Muscle of arm (tissue), 14 donors: ENCODE measurements at places on chromosomes 5 and 9.

DNA sequence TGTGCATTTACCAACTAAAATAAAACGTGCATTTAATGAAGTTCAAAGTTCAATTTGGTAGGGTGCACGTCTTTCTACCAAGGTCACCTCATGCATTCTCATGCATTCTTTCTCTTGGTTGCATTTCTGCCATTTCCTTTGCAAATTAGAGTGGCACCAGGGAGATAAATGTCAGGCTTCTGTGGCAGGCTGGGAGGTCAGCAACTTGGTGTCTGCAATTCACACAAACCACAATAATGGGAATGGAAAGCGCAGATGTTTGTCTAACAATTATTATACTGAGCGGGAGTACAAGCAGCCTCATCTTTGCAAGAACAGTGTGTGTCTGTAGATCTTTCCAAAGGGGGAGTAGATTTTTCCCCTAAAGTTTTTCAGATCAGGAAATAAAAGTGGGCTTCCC lies 411.7 kb downstream of the DMRT2 start:
- no peak for DNase-seq

- DNase-seq = no peak
Measured at GRCh38 chr9:135520916-135521607, at the start of gene LCN1. LCN1 (plus strand) TSS chr9:135521440; CDS start chr9:135521498, 58 bp downstream.

- DNase-seq = no peak
Measured at GRCh38 chr5:173354645-173355044, 26.4 kb upstream of the STC2 start.

DNA sequence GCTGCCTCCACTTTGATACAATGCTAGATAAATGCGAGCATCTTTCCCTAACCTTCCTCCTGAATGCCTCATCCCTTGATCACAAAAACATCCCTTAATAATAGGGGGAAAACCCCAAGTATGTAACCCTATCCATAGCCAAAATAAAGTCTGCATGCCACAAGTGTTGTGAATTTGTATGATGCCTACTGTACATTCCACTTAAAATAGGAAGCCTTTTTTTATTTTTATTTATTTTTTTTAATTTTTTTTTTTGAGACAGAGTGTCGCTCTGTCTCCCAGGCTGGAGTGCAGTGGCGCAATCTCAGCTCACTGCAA lies 207.0 kb downstream of the AOPEP start:
- no peak for DNase-seq

DNA sequence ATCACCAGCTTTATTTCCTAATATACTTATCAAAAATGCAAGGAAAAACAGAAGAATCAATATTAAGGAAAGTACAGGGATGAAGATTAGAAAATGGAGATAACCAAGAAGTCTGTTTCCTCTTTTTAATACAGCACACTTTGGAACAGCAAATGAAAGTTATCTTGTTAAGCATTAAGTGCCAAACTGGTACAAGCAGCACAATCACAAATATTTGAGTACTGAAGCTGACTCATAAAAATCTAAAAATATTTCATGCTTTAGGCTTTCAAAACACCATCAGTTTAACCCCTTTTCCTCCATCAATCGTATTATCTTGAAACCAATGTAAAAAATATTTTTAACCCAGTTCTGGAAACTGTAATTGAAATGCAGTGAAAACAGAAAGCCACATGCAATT lies 2.7 kb downstream of the FBXW11 start:
- DNase-seq = no peak
